WTC11 (cell line): ENCODE measurements at places on chromosomes 2 and 18.

GRCh38 chr2:88754585-88755320, 63.3 kb downstream of the RPIA start:
- DNase-seq: no peak

DNA sequence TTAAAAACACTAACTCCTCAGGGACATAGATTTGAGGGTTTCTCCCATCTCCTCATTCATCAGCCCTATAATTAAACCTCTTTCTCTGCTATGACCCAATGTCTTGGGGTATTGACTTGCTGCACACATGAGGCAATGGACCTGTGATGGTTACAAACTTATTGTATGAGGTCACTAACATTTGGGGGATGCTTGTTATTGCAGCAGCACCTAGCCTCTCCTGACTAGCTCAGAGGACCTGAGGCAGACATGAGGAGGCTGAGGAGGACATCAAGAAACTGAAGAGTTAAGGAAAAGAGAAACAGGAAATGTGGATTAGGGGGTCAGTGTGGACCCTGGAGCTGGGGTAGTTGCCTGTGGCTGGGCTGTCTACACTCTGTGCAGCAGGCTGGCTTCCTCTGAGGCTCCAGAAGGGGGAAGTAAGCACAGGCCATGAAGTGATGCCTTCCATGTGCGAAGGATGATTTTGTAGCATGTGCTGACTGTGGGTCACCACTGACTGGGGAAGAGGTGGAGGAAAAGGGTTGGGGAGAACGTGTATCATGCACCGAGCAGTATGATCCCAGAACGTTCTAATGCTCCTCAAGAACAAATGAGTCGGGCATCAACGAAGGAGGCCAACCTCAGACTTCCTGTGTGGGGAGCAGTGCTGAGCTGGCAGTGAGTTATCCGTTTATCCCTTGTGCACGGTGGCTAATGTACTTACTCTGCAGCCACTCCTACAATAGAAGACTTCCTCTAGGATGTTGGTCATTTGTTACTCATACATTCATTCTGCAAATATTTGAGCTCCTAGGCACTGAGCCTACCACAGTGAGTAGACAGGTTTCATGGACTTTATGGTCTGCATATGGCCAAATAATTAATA, 42.1 kb upstream of the RFX8 start:
- no peak for DNase-seq

DNA sequence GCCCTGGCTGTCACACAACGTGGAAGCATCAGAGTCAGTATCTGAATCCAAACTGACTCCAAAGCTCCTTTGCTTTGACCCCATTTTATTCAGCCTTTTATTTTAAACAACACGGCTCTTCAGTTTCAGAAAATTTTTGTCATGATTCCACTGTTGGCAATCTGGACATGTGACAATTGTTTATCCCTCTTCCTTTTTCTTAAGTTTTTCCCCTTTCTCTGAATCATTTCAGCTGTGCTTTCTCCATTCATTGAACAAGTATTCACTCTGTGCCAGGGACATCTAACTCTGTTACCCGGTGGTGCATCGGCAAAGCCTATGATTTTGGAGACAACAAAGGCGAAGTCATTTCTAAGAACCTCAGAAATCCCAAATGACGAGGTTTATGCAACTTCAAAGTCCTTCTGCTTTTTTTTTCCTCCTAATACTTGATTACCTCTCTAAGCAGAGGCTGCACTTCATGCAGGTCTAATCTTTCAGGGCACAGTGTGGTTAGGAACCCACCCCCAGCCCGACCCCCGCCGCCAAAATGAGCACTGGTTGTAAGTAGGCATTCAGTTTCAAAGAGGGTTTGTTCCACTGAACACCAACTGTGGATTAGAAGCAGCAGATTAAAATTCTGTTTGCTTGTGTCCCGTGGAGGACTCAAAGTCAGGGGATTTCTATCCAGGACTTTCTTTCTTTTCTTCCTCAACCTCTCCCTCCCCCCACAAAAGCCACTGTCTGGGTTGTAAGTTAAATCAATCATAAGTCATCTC, 18.6 kb downstream of the ST6GAL2 start:
- no peak for DNase-seq

DNA sequence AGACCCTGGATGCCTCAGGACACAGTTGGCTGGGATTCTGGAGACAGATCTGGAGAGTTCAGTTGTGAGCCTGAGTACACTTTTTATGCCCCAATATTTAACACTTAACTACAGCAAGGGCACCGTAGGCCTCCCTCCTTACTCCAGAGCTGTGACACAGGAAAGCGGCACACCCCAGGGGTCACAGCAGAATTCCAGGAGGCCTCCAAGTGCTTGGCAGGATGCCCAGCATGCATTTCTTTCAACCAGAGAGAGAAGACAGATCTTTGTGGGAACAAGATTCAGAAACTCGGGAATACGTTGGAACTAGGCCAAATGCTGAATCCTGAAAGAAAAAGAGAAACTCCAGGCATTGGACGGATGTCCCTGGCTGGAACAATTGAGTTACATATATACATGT, 199.2 kb upstream of the NT5C1B start:
- DNase-seq: no peak

DNA sequence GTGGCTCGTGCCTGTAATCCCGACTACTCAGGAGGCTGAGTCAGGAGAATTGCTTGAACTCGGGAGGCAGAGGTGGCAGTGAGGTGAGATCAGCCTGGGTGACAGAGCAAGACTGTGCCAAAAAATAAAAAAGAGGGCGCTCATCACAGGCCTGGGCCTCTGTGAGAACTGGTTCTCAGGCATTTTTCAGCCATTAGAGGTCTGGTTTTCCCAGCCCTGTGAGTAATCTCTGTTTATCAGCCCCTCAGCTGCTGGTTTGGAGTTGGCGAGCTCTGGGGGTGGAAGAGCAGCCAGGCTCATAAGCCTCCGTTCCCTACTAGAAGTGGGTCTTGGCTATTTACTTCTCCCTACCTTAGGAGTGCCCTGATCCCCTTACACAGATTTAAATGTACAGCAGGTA, 53.1 kb downstream of the CHRNA1 start:
- DNase-seq: no peak

DNA sequence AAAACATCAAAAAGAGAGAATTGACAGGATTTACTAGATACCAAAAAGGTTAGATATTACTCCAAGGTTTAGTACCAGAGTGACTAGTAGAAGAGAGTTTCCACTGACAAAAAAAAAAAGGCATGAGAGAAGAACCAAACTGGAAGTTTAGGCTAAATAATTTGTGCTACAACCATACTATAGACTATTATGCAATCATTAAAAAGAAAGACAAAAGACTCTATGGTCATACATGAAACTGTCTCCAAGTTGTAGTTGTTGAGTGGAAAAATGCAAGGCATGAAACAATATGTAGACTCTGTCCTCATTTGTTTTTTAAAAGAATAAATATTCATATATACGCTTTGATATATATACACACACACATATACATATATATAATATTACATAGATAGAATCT, 1.7 kb upstream of the EXOC6B start:
- no peak for DNase-seq

GRCh38 chr2:205220559-205220958, 461.7 kb upstream of the NRP2 start:
- DNase-seq: no peak

GRCh38 chr2:176873403-176873802, 339.2 kb upstream of the HNRNPA3 start:
- DNase-seq: no peak

DNA sequence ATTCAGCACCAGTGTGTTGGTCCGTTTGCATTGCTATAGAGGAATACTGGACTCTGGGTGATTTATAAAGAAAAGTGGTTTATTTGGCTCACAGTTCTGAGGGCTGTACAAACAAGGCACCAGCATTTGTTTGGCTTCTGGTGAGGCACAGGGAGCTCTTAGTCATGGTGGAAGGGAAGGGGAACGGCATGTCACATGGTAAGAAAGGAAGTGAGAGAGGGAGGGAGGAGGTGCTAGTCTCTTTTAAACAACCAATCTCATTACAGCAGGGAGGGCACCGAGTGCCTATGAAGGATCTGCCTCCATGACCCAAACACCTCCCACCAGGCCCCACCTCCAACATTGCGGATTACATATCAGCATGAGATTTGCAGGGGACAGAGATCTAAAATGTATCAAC, 143.9 kb upstream of the DLX2 start:
- no peak for DNase-seq

- DNase-seq: no peak
Observed at GRCh38 chr18:79872527-79873444, 75.0 kb downstream of the KCNG2 start.

GRCh38 chr18:48545757-48546321, 7.0 kb downstream of the CTIF start:
- DNase-seq: peak; percentile 80

- DNase-seq: no peak
Observed at GRCh38 chr2:86300496-86300895, 36.9 kb downstream of the REEP1 start.

GRCh38 chr2:29417630-29418029, 302.4 kb downstream of the CLIP4 start:
- no peak for DNase-seq

- DNase-seq: no peak
Observed at GRCh38 chr2:72362733-72363132, 215.1 kb upstream of the CYP26B1 start.
